Stimulated activated CD4-positive, alpha-beta T cell treated with anti-CD3 and anti-CD28 coated beads, TNF-alpha, amount 100 ng/mL, for 48 hours (primary cell): ENCODE measurements at places on chromosomes 11 and 22.

GRCh38 chr22:19889951-19890350, 35.3 kb upstream of the GNB1L start:
- DNase-seq: no peak

- no peak for DNase-seq
Observed at GRCh38 chr22:24587948-24588347, 4.9 kb downstream of the LRRC75B start.

- no peak for DNase-seq
Observed at GRCh38 chr11:46332568-46333393, 14.5 kb upstream of the DGKZ start.

DNA sequence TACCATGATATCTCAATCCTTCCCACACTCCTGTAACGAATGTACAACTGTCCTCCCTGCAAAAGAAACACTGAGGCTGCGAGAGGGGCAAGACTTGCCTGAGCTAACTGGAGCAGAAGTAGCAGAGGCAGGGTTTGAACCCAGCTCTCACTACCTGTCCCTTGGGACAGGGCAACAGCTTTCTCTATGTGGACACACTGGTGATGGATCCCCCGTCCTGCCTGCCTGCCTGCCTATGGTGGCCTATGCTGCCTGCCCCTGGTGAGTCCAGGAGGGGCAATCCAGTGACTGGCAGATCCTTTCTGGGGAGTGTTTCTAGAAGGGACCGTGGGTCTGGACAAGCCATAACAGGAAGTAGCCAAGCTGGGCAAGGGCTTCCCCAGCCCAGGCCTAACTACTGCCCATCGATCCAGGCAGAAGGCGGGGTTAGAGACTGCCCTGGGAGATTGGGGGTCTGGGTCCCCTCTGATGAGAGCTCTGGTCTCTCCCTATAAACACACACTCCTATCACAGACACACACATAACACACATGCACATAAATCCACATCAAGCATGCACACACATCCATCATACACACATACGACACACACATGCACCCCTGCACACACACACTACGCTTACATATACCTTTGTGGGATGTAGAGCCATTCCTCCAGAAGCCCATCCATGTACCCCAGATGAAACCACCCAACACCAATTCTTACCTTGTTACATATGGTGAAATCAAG, 1.1 kb upstream of the EMID1 start:
- no peak for DNase-seq

DNA sequence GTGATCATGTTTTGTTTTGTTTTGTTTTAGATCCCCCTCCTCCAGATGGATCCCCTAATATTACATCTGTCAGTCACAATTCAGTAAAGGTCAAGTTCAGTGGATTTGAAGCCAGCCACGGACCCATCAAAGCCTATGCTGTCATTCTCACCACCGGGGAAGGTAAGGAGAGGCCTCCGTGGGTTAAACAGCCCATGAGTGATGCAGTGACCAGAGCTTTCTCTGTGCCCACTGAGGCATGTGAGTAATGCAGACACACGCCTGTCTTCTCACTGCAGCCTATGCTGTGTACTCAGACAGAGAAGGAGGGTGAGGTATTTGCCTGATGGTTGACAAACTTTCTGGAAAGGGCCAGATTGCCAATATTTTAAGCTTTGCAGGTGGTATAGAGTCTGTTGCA, 73.7 kb upstream of the OR4B1 start:
- no peak for DNase-seq

DNA sequence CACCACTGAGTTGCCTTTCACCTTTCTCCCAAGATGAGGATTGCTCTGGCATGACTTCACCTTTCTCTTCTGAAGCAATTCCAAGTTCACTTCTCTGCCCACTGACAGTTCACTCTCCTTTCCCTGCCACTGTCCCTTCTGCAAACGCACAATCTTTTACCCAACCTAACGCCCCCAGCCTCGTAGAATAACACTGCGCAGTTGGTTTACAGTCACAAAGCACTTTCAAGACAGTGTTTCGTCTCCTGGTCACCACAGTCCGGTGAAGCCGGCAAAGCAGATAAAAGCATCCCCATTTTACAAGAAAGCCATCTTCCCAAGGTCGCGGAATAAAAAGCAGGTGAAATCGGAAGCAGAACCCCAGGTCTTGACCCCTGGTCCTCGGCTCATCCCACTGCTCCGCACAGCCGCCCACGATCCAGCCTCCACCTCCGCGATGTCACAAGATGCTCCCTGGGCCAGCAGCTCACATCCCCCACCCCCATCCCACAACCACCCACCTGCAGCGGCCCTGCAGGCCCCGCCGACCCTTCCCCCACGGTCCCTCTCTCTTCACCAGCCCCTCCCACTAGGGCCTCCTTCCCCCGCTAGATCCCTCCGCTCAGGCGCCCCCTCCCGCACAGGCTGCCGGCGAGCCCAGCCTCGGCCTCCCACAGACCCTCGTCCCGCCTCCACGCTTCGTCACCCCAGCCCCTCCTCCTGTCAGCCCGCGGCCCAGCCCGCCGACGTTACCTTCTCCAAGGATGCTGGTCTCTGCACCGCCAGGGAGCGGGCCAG, 585 bp downstream of the PI4KA start:
- DNase-seq: peak; percentile 80

- DNase-seq: no peak
Observed at GRCh38 chr11:127454856-127455255, 454.3 kb upstream of the KIRREL3 start.

- no peak for DNase-seq
Observed at GRCh38 chr22:17717708-17718107, 56.6 kb downstream of the BID start.

DNA sequence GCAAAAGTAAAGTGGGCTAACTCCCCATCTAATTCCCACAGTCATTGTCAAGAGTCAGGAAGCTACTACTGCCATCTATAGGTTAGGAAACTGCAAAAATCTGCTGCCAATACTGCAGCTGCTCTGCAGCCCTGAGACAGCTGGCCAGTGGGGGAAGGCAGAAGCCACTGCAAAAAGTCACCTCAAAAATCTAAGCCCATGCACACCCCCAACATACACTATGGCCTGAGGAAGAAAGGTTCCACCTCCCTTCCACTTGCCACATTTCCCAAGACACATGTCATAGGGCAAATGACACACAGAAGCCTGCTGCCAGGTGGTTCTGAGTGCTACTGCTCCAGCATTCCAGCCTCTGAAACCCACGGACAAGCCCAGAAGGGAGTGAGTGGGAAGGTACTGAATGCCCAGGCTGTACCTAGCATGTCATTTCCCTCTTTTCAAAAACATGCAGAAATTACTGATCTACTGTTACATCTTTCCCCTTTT, 36.9 kb downstream of the DGCR2 start:
- no peak for DNase-seq

- no peak for DNase-seq
Observed at GRCh38 chr11:68432874-68433273, 27.7 kb upstream of the PPP6R3 start.

DNA sequence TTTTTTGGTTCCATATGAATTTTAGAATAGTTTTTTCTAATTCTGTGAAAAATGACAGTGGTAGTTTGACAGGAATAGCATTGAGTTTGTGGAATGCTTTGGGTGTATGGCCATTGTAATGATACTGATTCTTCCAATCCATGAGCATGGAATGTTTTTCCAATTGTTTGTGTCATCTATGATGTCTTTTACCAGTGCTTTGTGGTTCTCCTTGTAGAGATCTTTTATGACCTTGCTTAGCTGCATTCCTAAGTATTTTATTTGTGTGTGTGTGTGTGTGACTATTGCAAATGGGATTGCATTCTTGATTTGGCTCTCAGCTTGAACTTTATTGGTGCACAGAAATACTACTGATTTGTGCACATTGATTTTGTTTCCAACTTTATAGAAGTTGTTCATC, 3.0 kb upstream of the CSF2RB start:
- DNase-seq: no peak
